K562 (cell line): ENCODE measurements at places on chromosomes 7 and 10. TPM values are rescaled to one million over a fixed set of nuclear protein-coding genes. Genes with fewer than 3 reads are reported as not detected.

DNA sequence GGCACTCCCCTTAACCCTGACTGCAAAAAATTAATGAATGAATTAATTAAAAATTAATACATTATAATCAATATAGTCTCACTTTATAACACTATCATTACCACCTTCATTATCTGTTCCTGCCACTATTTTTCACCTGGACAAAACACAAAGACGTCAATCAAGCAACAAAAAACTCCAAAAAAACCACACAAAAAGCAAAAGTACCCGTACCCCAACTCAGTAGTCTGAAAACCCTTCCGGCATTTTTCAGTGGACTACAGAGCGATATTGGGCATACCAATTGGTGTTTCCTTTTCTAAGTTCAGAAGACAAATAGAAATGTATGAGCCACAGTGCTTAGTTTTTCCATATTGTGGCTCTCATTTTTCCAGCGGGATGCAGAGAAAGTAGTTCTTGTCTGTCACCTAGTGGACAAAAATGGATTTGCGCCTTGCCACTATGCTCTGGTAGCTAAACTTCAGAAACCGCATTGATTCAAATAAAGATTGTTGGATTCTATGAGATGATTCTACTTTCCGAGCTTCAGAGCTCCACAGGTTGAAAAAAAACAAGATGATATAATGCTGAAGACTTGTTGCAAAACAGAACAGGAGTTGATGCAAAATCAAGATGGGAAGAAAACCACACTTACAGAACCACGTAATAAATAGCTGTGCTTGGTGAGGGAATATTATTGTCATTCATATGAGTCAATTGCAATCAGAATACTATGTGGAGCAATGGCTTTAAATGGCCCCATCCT, 50.6 kb upstream of the ITGB1 start:
- peak; percentile 80 for DNase-seq
- H3K27me3 ChIP-seq, result no peaks in the 10 kb centered on the region
- H3K4me3 ChIP-seq, result no peak overlapping the region
- no peak overlapping the region for H3K27ac ChIP-seq

DNA sequence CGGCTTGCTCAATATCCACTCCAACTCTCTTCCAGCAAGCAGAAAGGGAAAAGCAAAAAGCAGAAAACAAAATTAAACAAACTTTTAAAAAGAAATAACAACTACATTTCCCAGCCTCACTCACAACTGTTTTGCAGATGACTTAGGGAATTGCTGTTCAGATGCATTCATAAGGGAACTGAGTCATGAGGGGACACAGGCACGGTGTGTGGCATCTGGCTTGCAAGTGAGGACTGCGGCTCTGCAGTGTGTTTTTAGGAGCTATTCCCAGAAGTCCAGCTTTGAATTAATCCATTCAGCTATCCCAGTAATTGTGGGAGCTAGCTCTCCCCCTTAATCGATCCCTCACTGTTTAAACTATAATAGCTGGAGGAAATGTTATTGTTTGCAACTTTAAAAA, 30.3 kb downstream of the PTN start:
- no peaks in the 10 kb centered on the region for H3K27me3 ChIP-seq
- no peaks in the 10 kb centered on the region for H3K36me3 ChIP-seq
- no peak overlapping the region for H3K27ac ChIP-seq
- no peak for DNase-seq

DNA sequence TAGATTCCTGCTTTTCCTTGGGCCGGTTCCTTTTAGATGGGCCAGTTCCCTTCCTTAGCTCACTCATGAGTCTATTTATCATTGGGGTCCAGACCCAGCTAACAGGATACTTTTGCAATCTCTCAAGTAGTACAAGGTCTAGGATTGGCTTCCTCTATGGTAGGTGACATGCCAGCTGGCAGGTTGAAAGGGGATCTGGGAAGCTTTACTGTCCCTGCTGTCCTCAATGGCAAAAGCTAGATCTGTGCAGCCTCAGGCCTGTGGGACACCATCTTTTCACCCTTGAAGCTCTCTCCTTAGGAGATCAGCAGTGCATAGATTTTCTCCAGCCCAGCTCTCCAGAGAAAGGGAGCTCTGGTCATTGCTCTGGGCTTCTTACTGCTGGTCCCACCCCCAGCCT, 96.4 kb downstream of the CUL2 start:
- no peaks in the 10 kb centered on the region for H3K36me3 ChIP-seq
- no peak for DNase-seq
- H3K4me1 ChIP-seq, result no peaks in the 10 kb centered on the region
- no peak overlapping the region for H3K4me3 ChIP-seq

DNA sequence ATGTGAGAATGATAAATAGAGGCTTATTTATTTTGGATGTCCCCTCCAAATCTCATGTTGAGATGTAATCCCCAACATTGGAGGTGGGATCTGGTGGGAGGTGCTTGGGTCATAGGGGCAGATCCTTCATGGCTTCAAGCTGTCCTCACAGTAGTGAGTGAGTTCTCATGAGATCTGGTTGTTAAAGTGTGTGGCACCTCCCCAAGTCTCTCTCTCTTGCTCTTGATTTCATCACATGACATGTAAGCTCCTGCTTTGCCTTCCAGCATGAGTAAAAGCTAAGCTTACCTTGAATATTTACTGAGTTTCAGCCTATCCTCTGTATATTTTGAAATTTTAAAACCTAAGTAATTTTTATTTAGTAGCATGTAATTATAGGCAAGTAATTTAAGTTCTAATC, 444.9 kb downstream of the ARL4A start:
- H3K27me3 ChIP-seq, result no peaks in the 10 kb centered on the region
- no peak overlapping the region for H3K27ac ChIP-seq
- H3K36me3 ChIP-seq, result no peaks in the 10 kb centered on the region
- H3K4me3 ChIP-seq, result no peak overlapping the region

DNA sequence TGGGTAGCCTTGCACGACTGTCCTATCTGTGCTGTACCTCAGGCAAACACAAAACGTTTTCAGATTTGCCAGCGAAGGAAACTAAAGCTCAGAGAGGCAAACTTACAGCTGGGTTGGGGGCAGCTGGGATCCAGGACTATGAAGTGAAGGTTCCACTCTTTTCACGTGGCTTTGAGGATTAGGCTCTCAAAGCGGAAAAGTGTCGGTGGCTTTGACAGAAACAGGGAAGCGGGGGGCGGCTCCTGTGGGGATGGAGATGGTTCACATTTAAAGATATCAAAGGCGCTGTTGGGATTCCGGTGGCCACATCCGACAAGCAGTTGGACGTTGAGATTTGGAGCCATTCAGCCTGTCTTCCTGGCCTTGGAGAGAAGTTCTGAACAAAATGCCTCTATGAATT, 958.3 kb upstream of the ZNF722 start:
- H3K4me1 ChIP-seq, result no peaks in the 10 kb centered on the region
- DNase-seq, result no peak
- no peak overlapping the region for H3K4me3 ChIP-seq
- no peaks in the 10 kb centered on the region for H3K36me3 ChIP-seq
- H3K27ac ChIP-seq, result no peak overlapping the region

- H3K27ac ChIP-seq, result no peak overlapping the region
- no peaks in the 10 kb centered on the region for H3K36me3 ChIP-seq
- H3K4me3 ChIP-seq, result no peak overlapping the region
- no peaks in the 10 kb centered on the region for H3K4me1 ChIP-seq
Measured at GRCh38 chr7:85896531-85896930, 709.7 kb upstream of the SEMA3D start.

- no peaks in the 10 kb centered on the region for H3K27me3 ChIP-seq
- peaks cover 42% of the 10 kb centered on the region; the same call in 2 of the 3 replicates for H3K36me3 ChIP-seq
- H3K27ac ChIP-seq, result no peak overlapping the region
- no peak for DNase-seq
- no peaks in the 10 kb centered on the region for H3K4me1 ChIP-seq
- H3K4me3 ChIP-seq, result no peak overlapping the region
Measured at GRCh38 chr10:72563327-72563932, 62.4 kb downstream of the MICU1 start.

- H3K4me1 ChIP-seq, result no peaks in the 10 kb centered on the region
- H3K4me3 ChIP-seq, result no peak overlapping the region
Measured at GRCh38 chr10:88831709-88832108, 19.9 kb downstream of the ANKRD22 start.

The PTPN20 gene
- total RNA-seq, result not detected in 2 replicates

The ACSM6 gene
- total RNA-seq, result not detected in 2 replicates

The SFRP4 gene
- not detected in 2 replicates for total RNA-seq

The TMEM139 gene
- total RNA-seq, result 0.81 and 1.5 TPM in 2 replicates

The EVX1 gene
- total RNA-seq, result not detected in 2 replicates

The PIP gene
- not detected in 2 replicates for total RNA-seq
